ENCODE measurements at places on chromosomes 2 and 18.

GRCh38 chr2:142234741-142235140 lies 103.9 kb upstream of the LRP1B start:
- DNase-seq = peak; percentile 37

GRCh38 chr2:35871672-35872071 lies 483.9 kb upstream of the CRIM1 start:
- no peak for DNase-seq

GRCh38 chr2:47751856-47752414 lies 31.0 kb upstream of the MSH6 start:
- no peak for DNase-seq

- DNase-seq = no peak
Measured at GRCh38 chr2:225006730-225007129, 35.5 kb downstream of the DOCK10 start.

- no peak for DNase-seq
Measured at GRCh38 chr18:35174745-35175144, 66.1 kb upstream of the ZNF397 start.

DNA sequence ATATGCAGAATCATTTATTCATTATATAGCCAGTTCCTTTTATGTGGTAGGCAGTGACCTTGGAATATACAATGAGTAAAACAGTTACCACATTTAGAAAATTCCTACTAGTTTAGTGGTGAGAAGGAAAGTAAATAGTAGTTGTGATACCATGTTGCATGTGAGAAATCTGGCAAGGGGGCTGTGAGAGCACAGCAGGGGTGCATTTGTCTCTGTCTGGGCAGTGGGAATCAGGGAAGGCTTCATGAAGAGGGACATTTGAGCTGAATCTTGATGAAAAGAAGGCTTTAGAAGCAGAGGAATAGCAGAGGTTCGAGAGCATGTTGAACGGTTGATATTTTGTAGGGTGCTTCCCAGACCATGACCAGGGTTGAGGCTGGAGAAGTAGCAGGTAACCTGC lies 78.7 kb downstream of the RAB3GAP1 start:
- no peak for DNase-seq

All from COR-L47 (cell line).